Stimulated activated naive CD4-positive, alpha-beta T cell treated with Interleukin-2 at 50 U/mL for 16 hours (primary cell): ENCODE measurements at places on chromosomes 2 and 18.

DNA sequence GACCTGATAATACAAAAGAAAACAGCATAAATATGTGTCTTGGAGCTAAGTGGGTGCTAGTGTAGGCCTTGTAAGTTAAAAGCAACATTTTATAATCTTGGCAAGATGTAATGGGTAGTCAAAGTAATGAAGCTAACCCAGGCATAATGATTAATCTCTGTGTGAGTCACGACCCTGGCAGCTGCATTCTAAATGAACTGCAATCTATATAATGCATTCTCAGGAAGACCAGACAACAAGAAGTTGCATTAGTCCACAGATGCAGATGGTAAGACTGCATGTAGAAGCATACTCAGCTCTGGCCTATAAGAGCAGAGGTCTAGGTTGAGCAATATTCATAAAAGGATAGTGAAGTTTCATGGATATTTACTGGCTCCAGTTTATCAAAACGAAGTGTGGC lies 85.6 kb upstream of the ETAA1 start:
- no peak for DNase-seq

DNA sequence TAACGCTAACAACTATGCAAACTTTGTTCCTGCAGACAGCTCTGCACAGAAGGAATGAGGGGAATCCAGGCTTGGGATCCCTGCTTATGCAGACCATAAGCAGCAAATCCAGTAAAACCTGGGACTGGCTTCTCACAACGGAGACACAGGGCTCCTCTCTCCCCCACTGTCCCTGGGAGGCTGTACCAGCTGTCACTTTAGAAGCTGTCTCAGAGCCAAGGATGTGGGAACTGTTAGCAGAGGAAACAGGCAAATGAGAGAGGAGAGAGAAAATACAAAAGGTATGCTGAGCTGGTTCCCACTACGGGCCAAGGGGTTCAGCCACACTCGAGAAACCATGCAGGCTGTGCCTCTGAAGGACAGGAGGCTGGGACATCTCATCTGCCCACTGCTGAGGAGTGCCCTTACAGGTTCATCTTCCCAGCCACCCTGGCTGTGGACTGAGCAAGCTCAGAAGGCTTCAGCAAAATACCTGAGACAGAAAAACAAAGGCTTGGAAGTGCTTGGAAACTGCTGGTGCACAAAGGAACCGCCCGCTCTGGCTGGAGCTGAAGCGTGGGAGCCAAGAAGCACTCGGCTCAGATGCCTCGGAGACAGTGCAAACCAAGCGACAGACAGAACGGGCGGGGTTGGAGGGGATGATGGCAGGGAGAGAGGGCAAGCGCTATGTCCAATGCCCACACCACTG lies 72.5 kb downstream of the FAM210A start:
- DNase-seq = no peak

DNA sequence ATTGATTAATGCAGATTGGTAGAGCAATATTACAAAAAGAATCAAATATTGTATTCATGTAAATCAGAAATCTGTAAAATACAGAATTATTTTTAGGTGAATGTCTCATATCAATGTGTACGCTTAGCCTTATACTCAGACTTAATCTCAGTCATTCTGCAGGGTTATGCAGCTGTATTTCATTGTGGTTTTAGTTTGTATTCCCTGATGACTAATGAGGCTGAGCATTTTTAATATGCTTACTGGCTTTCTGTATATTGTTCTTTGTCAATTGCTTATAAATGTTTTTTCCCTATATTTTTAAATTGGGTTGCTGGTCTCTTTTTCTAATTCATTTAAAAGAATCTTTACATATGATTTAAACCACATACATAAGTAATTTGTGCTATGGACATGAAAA lies 50.1 kb downstream of the CDH19 start:
- DNase-seq = no peak

DNA sequence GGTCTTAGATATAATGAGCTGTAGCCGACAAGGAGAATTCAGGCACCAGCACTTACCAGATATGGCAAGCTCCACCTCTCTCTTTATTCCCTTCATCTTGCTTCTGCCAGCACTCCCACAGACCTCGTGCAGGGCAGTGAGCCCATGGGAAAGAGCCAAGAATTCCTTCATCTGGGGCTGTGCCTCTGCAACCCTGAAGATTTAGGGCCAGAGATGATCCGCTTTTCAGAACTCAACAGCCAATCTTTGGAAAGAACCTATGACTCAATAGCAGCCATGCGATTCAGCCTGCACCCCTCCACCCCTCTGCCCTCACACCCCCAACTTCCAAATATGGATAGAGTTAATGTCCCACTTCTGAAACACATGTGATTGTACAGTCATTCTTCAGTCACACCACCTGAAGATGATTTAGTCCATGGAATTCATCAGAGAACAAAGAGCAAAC lies 533.7 kb upstream of the TNP1 start:
- no peak for DNase-seq

DNA sequence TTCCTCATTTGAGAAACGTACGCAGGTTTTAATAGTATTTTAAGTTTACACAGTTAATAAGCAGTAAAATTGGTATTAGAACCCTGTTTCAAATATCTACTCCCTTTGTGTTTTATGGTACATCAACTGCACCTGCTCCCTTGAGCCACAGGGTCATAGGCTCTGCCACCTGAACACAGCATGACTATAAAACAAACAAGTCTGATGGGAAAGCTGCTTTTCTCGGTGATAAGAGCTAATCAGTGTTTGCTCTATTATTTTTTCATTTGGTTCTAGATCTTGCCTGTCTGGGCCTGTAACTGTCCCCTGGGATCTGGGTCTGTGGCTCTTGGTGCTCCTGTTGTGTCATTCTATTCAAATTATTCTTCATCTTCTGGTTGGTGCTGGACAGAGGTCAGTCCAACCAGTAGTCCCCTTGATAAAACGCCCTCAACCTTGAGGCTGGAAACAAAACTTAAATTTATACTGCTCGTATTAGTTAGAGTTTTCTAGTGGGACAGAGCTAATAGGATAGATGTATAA lies 314.8 kb upstream of the LRP1B start:
- no peak for DNase-seq

DNA sequence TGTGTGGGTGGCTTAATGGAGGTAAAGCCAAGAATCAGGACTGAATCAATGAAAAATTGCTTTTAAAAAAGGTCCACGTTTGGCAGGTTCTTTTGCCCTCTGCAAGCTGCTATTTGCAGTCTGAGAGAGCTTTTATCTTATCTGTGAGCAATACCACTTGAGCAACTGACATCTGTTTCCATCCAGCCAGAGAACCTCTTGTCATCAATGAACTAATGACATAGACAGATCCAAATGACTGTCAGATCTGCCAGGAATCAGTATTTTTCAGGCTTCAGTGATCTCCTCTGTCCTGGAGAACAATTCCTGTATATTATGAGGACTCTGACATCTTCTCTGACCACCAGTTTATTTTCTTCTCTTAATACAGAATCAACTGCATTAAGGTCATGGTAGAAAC lies 608.1 kb downstream of the LRP1B start:
- DNase-seq = no peak

GRCh38 chr2:208268156-208268952 lies 2.3 kb downstream of the PIKFYVE start:
- DNase-seq = no peak

DNA sequence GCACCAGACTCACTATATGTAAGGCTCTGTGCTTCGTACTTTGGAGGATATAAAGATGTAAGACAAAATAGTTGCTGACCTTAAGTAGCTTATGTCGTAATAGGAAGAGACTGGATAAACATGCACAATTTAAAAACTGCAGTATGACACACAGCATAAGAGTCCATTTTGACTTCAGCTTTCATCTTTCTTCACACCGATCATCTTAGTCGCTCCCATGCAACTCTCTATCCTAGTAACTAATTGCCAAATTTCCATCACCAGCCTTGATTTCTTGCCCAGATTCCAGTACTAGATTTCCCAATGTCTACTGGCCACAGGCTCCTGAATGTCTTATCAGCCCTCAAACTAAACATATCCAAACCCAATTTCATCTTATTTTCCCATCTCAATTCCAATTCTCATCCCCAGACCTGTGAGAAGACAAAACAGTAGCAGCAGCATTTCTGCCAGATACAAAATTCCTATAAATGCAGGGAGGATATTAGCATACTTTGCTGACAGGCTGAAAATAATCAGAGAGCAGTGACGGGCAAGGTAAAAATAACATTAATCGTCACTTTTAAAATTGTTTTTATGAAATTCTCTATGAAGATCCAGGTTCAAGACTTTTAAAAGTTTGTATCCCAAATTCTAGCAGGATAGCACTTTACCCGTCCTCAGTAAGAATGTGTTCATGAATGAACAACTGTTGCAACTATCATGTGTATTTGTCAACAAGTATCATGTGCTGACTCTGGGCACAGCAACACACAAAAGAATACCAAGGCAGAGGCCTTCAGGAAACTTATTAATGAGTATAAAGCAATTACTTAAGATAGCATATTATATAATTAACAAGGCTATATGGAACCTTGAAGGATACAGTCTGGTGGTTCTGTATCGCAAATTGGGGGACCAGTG lies 42.2 kb downstream of the KIDINS220 start:
- no peak for DNase-seq

DNA sequence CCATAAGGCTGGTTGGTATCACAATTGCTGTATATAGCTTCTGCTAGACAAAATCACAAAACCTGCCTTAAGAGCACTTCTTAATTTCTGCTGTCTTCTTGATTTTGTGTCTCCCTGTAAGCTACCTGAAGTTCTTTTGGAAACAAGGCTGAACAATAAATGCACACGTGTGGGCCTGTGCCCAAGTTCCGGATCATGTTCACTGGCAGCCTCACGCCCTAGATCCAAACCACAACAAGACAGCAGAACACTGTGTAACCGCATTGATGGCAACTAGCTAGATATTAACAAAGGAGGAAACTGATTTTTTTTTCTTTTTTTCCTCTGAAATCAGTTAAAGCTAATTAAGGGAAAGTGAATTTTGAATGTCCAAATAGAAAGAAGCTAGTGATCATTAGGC lies 81.5 kb upstream of the LYPD6B start:
- DNase-seq = no peak

DNA sequence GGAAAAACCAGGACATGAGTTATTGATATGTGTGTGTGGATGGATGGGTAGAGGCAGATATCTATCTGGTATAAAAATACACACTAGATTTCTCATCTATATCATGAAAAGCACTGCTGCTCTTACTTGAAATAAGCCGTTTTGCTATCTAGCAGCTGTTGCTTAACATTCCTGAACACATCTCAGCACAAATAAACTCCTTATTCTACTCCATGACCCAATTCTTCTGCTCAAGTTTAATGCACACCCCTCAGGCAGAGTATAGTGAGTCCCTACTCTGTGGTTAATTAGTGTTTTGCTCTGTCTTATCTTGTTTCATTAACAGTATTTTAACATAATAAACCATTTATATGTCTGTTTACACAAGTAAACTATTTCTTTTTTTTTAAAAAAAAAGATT lies 134.2 kb downstream of the CBLN2 start:
- no peak for DNase-seq

DNA sequence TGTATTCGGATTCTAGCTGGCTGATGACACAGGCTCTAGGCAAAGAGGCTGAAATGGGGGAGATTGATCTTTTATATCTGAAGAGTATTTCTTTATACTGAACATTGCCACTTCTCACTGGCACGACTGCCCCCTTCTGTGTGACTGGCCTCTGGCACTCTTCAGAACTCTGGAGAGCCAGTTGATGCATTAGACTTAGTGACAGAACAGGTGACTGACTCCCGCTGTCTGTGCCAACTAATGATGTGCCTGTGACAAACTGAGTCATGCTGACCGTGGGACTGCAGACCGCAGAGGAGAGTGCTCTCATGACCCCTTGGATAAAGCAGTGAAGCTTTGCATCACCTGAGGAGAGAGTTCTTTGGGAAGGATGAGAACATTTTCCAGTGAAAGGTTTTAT lies 14.4 kb downstream of the MGAT5 start:
- no peak for DNase-seq

GRCh38 chr2:206614811-206615210 lies 27.5 kb upstream of the FAM237A start:
- no peak for DNase-seq

- DNase-seq = no peak
Observed at GRCh38 chr2:174397773-174398172, 2.2 kb downstream of the SCRN3 start.

- no peak for DNase-seq
Observed at GRCh38 chr2:238174291-238174690, 15.5 kb downstream of the ERFE start.

GRCh38 chr18:43571078-43571689 lies 293.9 kb upstream of the SYT4 start:
- DNase-seq = no peak

DNA sequence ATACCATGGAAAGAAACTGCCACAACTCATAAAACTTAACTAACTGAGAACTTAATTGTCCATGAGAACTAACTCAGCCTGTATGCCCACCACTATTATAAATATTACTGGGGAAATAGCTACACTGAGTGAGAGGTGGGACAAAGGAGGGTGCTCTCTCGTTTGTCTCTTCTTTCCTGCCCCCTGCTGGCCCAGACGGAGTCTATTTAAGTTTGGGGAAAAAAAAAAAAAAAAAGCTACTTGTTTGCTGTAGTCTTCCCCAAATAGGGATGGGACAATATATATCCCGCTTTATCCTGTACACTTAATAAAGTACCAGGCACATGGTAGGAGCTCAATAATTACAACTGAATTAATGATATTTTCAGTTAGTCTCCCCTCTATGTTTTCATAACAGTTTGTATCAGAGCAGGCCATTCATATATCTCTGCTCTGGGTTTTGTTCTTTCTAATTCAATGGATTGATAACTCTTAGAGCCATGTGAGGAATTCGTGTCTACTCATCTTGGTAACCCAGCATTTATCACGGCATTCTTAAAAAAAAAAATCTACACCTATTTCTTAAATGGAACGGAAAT lies 647.6 kb upstream of the PKDCC start:
- DNase-seq = no peak

DNA sequence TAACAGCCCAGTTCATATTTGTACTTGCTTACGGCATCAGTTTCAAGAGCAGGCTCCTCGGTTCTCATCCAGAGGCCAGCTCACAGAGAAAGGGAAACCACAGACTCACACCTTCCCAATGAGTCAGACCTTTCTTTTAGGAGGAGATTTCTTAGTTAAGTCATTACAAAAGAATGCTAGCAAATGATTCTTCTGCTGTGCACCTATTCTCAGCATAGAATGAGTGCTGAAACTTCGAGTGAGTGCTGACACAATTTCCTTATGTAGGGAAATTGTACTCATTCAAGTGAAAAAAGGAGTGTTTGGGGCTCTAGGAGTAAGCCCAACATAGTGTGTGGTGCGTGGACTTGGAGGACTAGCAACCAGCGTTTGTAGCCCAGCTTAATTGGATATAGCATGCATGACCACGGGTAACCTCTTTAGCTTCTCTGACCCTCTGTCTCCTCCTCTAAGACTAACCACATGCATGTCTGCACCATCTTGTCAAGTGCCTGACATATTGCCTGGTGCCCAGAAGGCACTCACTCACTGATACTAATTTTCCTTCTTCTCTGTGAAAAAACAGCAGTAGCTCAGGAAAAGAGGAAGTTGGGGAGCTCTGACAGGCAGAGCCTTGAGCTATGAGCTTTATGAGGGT lies 87.0 kb downstream of the ALPK2 start:
- peak; percentile 58 for DNase-seq
